DMS79 (cell line): ENCODE measurements at places on chromosomes 5 and 9.

DNA sequence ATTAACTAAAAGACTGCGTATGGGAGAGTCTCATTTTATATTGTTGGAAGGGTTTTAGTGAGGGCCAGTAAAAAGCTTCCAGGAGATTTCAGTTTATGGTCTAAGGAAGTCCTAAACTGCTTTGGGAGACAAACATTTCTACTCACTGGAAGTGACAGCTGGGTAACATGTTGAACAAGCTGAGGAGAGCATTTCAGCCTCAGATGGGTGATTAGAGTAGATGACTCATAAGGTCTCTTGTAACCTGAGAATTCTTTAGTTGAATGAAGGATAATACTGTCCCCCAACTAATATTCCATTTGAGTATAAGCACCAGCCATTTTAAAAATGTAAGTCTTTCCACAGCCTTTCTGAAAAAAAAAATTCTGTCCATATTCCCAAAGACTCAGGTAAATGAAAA is 218.0 kb upstream of the C9orf72 start:
- DNase-seq, result no peak

DNA sequence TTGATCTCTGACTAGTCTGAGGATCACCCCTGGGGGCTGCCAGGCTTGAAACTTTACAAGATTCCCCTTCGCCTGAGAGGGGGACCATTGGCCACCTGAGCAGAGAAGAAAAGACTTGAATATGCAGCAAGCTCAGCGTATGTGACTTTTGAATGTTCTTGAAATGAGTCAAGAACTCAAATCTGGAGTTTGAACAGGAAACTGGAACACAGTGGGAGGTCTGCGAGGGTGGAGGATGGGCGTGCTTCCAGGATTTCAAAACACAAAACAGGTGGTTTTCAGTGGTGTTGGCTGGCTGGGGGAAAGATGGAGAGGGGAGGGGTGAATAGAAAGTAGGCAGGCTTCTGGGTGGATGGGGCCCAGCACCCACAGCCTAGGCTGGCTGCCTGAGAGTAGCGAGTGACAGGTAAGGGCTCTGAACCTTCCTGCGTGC is 40.6 kb downstream of the TMEM174 start:
- no peak for DNase-seq

DNA sequence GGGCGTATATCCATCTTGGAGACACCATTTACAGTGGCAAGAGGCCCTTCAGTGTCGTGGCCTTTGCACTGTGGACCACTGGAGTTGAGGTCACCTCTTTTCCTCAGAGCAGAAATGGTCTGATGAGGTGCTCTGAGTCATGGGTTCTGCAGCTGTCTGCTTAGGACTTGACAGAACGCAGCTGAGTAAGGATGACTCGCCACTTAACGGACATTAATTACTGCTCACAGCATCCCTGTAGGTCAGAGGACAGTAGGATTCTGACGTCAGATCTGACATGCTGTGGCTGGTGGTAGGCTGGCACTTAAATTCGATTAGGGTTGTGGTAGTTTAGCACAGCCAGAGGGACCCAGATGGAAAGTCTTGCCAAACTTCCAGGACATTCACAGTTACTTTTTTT is 479.4 kb downstream of the DMAC1 start:
- DNase-seq, result no peak

DNA sequence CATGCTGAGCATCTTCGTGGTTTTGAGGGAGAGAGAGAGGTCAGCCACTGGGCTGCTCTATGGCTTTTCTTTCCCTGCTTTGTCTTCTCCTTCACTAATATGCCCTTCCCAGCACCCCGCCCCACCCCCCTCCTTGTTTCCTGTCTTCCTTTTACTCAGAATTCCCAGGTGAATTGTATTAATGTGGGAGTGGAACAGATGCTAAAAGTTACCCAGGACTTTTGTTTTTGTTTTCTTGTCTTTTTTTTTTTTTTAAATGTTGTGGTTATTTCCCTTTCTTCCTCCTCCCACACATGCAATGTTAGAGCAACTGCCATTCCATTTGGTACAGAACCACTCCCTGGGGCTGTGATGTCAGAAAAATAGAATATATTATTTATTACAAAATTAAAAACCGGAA is 442.7 kb upstream of the CD180 start:
- DNase-seq, result no peak
